Left forelimb (tissue), 1 donor: ENCODE measurements at places on chromosomes 11 and 22.

DNA sequence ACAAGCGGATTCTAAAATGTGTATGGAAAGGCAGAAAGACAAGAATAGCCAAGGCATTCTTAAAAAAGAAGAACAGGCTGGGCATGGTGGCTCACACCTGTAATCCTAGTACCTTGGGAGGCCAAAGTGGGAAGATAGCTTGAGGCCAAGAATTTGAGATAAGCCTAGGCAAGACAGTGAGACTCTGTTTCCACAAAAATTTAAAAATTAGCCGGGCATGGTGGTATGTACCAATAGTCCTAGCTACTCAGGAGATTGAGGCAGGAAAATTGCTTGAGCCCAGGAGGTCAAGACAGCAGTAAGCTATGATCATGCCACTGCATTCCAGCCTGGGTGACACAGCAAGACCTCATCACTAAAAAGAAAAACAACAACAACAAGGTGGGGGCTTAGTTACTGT is 46.0 kb upstream of the PPP2R1B start:
- no peak for DNase-seq

- DNase-seq, result no peak
Measured at GRCh38 chr11:103608566-103608965, 427.9 kb upstream of the DDI1 start.

DNA sequence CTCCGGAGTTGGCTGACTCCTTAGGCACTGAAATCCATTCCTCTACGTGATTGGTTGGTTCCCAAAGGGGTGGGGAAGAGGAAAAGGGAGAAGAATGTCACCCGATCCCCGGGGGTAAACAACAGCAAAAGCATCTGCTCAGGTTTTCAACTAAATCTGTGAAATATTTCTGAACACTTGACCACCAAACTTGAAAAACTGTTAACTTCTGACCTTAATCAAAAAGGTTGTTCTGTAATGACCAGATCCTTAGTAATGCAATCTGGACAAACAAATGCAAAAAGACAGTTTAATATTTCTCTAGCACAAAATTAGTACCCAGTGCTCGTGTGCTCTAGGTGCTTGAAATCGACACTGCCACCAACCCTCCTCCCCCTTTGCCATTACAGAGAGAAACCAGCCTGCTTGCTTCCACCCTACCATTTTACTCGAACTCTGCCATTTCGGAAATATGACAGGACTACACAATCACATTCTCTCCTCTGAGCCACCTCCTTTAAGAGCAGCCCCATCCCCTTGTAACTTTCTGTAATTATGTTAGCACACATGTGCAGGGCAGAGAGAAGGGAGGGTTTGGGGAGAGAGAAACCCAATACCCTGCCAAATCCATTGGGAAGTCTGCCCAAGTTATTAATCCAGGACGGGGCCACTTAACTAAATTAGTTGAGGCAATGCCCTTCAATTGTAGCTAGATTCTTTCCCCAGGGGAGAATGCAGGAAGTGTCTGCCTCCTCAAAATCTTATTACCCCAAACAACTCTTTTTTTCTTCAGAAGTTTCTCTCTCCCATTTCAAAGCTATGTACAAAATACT is 113.8 kb downstream of the RBFOX2 start:
- DNase-seq, result no peak

- DNase-seq, result no peak
Measured at GRCh38 chr11:65184146-65184545, 2.4 kb downstream of the CAPN1 start.

DNA sequence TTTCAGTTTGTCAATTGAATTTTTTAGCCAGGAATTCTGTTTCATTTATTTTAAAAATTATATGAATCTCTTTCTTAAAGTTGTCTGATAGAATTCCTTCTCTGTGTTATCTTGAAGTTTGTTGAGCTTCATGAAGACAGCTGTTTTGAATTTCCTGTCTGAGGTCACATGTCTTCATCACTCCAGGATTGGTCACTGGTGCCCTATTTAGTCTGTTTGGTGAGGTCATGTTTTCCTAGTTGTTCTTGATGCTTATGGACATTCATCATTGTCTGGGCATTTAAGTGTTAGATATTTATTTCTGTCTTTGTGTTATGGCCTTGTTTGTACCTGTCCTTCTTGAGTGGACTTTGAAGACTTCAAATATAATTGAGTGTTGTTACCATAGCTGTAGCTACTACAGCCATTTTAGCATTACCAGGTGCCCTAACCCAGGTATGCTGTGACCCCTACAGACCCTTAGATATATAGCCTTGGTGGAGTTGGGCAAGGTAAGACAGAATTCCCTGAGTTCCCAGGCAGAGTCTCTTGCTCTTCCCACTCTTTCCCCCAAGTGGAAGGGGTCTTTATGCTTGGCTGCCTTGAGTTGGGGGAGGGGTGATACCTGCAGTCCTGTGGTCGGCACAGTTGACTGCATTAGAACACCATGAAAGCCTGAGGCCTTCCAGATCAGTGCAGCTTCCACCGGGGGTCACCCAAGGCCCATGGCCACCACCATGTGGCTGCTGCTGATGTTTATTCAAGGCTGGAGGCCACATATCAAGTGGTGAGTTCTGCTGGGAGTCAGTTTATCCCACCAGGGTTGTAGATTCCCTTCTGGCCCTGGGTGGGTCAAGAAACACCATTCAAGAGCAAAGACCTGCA is 229.6 kb downstream of the DYNC2H1 start:
- DNase-seq, result no peak
